HFFc6 (cell line): ENCODE measurements at places on chromosomes 4 and X.

DNA sequence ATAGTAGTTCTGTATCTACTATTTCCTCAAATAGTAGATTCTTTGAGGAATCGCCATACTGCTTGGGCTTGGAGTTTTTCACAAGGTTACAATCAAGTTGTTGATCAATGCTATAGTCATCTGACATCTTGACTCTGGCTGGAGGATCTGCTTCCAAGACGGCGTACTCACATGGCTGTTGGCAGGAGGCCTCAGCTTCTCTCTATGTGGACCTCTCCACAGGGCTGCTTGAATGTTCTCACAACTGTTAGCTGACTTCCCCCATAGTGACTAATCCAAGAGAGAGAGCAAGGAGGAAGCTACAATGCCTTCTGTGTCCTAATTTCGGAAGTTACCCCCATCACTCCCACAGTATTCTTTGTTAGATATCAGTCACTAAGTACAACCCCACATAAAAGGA is 10.3 kb downstream of the EGFL6 start:
- DNase-seq, result no peak

- no peak for DNase-seq
Measured at GRCh38 chrX:110723844-110724243, 71.8 kb downstream of the CHRDL1 start.

DNA sequence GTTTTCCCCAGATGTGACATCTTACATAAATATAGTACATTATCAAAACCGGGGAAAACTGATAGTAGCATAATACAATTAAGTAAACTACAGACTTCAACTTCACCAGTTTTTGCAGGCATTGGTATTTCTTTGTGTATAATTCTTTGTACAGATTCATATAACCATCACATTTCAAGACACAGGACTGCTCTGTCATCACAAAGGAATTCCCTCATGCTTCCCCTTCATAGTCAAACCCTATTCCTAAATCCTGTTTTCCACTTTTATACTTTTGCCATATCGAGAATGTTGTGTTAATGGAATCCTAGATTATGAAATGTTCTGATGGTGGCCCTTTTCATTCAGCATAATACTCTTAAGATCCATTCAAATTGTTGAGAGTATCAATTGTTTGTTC is 36.0 kb downstream of the STIM2 start:
- no peak for DNase-seq

DNA sequence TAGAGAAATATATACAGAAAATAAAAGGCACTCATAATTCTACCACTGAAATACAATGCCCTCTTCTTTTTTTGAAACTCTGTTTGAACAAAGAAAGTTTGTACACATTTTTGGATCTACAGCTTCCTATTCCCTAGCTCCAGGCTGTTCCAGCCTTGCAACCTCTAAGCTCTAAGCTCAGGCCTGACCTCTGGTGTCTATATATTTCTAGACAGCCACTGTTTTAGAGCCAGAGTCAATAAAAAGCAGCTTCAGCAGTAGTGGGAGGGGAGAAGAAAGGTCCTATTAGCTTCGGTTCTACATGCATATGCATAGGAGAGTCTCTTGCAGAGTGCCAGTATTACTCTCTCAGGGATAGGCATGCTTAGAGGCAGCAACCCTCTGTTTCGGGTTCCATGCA is 39.7 kb downstream of the CLDN2 start:
- peak; percentile 28 for DNase-seq

DNA sequence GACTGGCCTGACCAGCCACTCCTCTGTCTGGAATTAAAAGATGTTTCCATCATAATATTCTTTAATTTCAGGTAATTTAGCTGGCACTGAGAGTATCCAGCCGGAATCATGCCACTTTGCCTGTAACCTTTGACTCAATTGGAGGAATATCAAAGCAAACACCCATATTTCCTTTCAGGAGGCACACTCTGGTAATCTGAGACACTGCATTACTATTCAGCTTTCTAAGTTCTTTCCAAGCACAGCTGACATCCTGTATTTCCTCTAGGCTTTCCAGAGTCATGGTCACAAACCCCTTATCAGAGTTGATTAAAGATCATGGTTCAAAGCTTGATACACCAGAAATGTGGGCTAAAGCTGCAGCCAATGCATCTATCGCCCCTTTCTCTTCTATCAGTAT is 29.3 kb downstream of the INTS12 start:
- peak; percentile 14 for DNase-seq
